H7 (cell line): ENCODE measurements at places on chromosomes 1 and 21.

GRCh38 chr1:47692196-47692595, 254.4 kb downstream of the FOXD2 start:
- no peak for DNase-seq

DNA sequence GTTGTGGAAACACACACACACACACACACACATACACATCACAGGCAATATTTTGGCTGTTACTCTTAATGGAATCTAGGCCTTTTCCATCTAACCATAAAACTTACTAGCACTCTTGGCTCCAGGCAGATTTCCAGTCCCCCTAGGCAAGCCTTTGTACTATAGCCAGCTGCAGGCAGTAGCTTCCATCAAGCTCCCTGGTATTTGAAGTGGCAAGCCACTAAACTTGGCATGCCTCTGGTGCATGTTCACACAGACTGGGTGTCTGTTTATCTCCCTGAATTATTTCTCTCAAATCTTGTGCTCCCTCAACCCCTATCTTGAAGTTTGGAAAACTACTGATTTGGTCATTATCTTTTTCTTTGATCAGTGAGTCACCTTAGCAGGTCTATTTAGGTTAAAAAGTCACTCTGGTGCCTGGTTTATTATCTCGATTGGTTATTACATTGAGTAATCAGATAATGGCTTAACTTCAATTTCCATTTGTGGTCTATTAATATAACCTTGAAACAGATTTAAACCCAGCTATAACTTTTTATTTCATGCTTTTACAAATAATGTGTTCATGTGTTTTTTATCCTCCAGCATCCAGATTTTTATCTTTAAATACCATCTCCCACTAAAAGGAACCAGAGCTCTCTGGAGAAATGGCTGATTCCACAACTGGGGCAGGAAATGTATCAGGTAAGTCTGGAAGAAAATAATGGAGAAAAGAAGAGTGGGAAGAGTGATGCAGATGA, 2.7 kb upstream of the RBM15 start:
- no peak for DNase-seq

- DNase-seq, result no peak
Measured at GRCh38 chr1:954927-955326, 4.1 kb downstream of the NOC2L start.

DNA sequence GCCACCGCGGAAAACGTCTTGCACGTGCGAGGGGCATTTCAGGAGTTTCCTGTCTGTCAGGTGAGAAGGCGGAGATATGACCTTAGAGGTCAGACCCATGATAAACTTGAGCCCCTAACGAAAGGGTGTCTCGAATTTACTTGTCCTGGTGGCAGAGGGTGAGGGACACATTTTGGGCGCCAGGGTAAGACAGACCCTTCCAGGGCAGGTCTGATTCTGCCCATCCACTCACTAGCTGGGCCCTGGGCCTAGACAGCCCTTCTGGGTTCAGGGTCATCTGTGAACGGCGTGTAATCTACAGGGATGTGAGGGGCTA, 395 bp upstream of the CSRP1 start:
- no peak for DNase-seq

DNA sequence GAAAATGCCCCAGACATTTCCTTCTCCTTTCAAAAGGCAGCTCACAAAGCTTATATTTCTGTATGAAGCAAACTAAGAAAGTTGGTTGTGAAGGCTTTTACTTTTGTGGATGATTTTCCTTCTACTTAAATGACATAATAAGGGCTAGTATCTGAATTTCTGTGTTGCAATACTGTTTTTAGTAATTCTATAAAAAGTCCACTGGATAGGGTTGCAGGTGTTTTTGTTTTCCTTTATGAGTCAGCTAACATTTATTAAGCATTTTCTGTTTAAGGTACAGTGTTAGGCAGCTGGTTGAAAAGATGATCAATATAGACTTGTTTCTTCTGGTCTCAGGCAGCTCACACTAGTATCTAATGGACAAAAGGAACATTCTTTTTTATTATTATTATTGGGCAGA, 722.2 kb downstream of the RWDD3 start:
- DNase-seq, result no peak

- peak; percentile 56 for DNase-seq
Measured at GRCh38 chr1:230109895-230110667, 43.0 kb downstream of the GALNT2 start.

DNA sequence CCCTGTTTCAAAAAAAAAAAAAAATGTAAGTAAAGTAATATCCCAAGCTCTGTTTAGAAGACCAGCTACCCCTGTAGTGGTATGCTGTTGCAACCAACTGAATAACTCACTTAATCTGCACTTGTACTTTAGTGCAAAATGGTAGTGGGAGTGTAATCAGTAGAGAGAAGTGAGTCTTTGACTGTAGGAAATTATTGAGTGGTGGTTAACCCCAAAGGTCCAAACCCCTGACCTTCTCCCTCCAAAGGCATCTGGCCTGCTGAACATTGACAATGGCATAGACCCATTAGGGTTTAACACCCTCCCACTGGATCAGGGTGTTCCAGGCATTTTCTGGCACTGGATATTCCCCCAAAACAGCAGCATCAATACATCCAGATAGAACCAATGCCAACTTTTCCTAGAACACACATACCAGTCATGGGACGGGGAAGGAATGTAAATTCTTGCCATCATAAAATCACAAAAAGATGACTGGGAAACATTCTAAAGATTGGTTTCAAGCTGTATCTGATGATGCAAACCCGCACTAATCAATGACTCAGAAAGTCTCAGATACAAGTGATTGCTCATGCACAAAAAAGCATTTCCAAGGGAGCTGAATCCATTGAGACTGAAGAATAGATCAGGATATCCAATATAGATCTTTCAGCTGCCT, 110.3 kb downstream of the MRPL39 start:
- no peak for DNase-seq

GRCh38 chr1:36851595-36851994, 182.7 kb downstream of the GRIK3 start:
- DNase-seq, result no peak

GRCh38 chr1:161044535-161044907, 1.3 kb downstream of the USF1 start:
- no peak for DNase-seq

GRCh38 chr1:220294846-220295301, 22.6 kb upstream of the RAB3GAP2 start:
- DNase-seq, result no peak

- DNase-seq, result no peak
Measured at GRCh38 chr1:79004916-79005315, 1.6 kb downstream of the ADGRL4 start.

- peak; percentile 29 for DNase-seq
Measured at GRCh38 chr1:155504207-155504606, 58.4 kb downstream of the ASH1L start.
